Anterior cingulate cortex (tissue), 58 donors: ENCODE measurements at places on chromosomes 11 and 22.

DNA sequence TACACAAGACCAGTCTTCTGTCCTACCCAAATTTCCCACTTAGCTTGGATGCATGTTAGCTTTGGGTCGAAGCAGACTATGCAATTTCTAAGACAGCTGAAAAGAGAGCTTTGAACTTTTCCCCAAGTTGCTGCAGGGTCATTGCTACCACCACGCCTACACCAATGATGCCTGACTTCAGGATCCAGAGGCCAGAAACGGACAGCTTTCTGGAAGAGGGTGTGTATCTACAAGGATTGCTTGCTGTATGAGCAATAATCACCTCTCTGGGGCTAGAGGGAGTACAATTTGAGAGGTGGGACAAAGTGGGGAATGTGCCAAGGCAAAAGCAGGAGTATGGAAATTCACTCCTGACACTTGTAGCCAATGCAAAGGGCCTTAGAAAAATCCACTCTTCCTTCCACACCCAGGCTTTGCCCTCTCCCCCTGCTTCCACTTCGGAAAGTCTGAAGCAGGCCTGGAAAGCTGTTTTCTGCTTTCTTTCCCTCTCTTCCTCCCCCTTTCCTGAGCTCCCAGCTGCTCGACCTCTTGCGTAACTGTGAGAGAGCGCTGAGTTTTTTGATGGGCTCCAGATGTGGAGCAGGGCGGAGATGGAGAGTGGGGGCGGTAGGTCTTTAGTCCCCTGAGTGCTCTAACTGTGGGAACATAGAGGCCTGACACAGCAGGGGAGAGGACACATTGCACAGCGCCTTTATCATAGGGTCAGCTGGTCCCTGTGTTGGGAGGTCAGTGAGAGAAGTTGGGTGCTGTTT, 2.1 kb upstream of the PHLDB1 start:
- peak; percentile 13 for DNase-seq

DNA sequence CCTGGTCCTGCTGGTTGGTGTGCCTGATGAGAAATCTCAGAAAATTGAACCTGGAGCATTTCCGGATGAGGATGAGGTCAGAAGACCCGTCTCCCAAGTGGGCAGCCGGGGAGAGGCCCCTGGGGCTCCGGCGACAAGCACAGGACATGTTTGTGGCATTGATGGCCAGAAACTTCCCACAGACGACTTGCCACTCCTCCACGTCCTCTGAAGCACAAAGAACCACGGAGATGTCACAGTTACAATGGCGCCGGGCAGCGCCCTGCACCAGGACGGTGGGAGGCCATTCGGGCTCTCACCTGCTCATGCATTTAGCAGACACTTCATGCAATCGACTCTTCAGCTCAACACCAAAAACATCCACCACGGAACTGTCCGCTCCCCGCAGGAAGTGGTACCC, 46.5 kb downstream of the CERK start:
- no peak for DNase-seq

DNA sequence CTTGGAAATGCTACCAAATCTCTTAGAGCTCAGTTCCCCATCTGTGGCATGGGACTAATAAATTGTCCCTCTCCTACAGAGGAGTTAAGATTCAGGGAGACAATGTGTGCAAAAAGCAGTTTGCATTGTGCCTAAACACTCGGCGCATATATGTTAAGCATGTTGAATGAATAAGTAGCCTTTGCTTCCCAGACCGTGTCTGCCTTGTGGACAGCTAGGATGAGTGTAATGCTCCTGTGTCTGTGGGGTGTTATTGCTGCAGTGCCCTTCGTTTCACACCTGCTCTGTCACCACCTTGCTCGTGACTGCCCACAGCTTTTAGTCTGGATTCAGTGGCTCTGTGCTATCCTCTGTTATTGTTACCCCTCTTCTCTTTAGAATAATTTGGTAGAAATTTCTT, 14.1 kb downstream of the ENDOD1 start:
- DNase-seq, result no peak

- DNase-seq, result peak; percentile 85
Observed at GRCh38 chr11:133934599-133935550, 21.9 kb downstream of the IGSF9B start.

DNA sequence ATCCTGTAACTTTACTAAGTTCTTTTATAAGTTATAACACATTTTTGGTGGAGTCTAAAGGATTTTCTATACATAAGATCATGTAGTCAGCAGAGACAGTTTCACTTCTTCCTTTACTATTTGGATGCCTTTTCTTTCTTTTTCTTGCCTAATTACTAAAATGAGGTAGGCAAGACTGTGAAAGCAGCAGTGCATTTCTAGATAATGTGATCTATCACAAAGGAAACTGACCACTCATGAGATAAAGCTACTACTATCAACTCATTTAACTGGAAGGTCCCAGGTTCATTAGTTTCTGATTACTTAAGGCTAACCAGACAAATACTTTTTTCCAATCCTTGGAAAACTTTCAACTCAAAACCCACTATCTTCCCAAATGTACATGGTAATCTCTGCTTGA, 196.2 kb upstream of the E2F8 start:
- no peak for DNase-seq

GRCh38 chr11:102853055-102853454, 9.6 kb upstream of the MMP3 start:
- DNase-seq, result no peak

DNA sequence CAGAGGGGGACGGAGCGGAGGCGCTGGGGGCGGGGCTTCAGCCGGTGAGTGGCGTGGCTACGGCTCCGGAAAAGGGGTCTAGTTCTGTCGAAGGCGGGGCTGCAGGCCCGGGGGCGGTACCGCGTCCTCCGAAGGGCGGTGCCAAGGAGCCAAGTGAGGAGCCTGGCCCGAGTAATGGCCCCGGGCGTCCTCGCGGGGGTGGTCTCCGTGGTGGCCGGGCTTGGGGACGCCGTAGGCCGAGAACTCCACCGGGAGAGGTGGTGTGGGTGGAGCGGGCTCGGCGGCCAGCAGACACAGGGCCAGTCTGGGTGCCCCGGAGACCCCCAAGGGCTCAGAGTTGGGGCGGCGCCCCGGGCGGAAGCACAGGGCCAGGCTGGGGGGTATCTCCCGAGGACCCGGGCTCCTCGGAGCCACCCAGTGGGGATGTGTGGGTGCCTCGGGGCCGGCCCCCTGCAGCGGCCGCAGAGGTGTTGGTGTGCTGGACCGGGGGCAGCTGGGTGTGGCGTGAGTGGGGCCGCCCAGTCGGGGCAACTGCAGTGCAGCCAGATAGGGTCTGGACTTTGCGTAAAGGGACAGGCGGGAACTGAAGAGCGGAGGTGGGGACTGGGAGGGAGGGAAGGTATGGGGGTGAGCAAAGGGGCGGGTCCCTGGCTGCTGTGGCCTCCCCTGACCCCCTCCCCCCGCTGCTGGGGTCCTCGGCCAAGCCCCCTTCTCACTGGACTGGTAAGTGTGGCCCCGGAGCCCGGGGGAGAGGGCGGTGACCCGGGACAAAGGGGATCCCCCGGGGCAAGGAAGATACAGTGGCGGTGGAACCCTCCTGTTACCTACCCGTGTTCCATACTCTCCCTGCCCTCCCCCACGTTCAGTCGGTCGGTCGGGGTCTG, 838 bp downstream of the FKBP2 start:
- DNase-seq, result no peak

DNA sequence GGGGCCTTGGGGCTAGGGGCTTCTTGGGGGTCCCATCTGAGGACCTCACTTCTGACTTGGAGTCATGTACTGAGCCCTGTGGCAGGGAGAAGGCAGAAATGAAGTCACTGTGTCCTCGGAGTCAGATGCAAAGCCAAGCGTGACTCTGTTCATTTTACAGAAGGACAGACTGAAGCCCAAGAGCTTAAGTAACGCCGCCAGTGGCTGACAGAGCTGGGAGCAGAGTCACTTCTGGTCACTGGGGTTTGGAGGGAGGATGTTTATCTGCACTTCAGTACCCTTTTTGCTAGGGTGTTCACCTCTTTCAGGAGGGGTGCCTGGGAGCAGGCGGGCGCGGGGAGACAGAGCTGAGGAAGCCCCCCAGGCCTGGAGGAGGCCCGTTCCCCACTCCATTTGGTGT, 10.7 kb downstream of the CD6 start:
- no peak for DNase-seq

GRCh38 chr11:3639841-3640240, 2.0 kb downstream of the ART5 start:
- DNase-seq, result no peak

GRCh38 chr11:69335781-69336405, 41.9 kb downstream of the MYEOV start:
- no peak for DNase-seq
